Right lobe of liver (tissue), 6 donors: ENCODE measurements at places on chromosomes 3 and 15.

GRCh38 chr3:171976526-171976925 lies 62.9 kb upstream of the FNDC3B start:
- DNase-seq = no peak

- no peak for DNase-seq
These were observed 9.0 kb downstream of the SNAPC5 start for GRCh38 chr15:66488525-66488924.

GRCh38 chr15:74053517-74053916 lies 28.8 kb downstream of the GOLGA6A start:
- no peak for DNase-seq

GRCh38 chr3:171049861-171050444 lies 23.4 kb upstream of the SLC2A2 start:
- DNase-seq = peak; percentile 69

GRCh38 chr3:102158080-102158740 lies 276.6 kb upstream of the ZPLD1 start:
- no peak for DNase-seq

- no peak for DNase-seq
These were observed 50.7 kb upstream of the AP4E1 start for GRCh38 chr15:50857763-50858162.

- no peak for DNase-seq
These were observed 189.1 kb downstream of the DCLK3 start for GRCh38 chr3:36575241-36575640.

DNA sequence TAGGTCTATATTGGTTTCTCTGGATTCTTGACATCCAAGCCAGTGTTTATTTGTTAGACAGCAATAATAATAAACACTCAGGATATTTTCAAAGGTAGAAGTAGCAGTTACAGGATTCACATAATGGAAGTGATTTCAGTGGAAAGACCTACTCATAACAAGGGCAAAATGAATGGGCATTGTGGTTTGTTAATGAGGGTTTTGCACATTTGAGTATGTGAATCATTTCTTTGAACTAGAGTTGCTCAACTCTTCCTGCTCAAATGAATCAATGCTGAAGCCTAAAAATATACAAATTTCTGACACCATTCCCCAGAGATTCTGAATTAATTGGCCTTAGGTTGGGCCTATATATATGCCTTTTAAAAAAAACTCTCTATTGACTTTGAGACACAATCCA lies 4.1 kb upstream of the COL6A5 start:
- no peak for DNase-seq
